ENCODE measurements at places on chromosomes 1 and 21.
A peak's percentile ranks its signal among the peaks of the same experiment; 100 is the strongest.

DNA sequence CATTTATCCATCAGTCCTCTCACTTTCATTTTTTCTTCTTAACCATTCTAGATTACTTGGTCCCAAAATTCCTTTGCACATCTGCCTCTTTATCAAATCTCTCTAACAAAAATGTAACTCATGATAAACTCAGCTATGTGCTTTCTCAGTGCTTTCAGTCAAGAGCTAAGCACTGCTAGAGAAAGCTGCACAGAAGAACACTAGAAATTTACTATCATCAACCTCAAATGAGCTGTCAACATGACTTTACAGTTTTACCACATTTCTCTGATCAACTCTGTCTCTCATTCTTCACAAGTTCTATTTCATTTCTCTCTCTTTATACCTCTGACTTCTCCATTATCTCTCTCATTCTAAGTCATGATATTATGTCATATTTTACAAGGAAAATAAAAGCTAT is 54.2 kb upstream of the PRKACB start:
- no peak for DNase-seq

- DNase-seq, result no peak
Observed at GRCh38 chr1:33685256-33685655, 178.6 kb upstream of the HMGB4 start.

- DNase-seq, result no peak
Observed at GRCh38 chr1:14659913-14660312, 61.4 kb downstream of the KAZN start.

DNA sequence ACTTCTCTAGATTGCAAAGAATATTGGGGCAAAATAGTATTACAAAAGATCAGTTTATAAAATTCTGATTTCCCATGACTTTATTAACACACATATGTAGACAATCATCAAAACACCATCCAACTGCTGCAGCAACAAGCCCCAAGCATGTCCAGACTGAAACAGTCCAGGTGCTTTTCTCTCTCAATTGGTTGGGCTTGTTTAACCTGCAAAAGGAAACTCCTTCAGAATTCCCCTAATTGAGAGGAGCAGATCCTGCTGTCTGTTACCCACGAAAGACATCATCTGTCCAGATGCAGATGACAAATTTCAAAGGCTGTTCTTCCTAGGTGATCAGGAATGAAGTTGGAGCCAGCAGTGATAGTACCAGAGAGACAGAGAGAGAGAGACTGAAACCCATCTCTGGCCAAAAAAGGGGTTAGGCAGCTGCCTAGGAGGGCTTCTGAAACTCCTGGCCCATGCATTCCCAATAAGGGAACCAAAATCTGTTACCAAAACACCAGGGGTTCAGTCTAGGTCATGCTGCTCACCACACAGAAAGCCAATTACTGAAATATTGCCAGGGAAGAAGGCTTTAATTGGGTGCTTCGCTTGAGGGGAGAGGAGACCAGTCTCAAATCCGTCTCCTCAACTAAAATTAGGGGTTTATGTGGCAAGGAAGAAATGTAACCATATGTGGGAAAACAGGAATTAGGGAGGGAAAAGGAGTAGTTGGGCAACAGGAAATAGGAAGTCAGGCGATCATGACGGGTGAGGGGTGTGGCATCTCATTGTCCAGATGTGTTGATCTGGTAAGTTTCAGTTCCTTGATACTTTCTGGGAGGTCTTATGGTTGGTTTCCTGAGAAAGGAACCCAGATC is 34.7 kb upstream of the RGL1 start:
- no peak for DNase-seq

- no peak for DNase-seq
Observed at GRCh38 chr1:216815260-216816131, 92.3 kb upstream of the ESRRG start.

DNA sequence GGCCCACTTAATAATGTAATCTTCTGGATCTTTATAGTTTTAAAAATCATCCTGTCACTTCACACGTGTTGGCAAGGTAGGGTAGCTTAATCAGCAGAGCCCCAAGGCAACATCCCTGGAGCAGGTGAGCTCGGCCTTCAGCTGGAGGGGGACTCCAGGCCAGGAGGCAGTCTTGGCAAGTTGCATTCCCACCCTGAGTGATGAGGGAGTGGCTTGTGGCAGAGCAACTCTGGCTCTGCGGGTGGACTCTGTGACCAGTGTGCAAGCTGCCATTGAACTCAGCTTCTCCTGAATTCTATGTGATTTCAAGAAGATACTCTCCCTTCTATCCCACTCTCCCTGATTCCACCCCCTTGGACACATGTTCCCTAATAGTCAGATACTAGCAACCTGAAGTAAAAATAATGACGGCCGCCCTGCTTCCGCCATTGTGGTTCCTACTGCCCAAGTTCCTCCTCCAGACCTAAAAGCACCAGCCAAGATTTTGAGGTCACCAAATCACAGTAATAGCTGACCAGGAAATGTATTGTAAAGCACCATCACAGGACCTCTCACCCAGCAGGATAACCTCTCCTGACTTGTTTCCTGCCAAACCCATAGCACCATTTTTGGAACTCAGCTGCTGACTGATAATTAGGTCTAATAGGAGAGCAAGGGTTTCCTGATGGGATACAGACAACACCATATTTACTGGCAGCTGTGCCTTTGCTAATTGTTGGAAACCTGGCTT is 11.5 kb upstream of the LYST start:
- no peak for DNase-seq

GRCh38 chr1:9009438-9010370 is 16.5 kb downstream of the SLC2A7 start:
- no peak for DNase-seq

GRCh38 chr1:150249936-150250335 is 7.6 kb upstream of the CA14 start:
- no peak for DNase-seq

GRCh38 chr1:118177998-118178397 is 7.0 kb downstream of the SPAG17 start:
- no peak for DNase-seq

GRCh38 chr1:117660271-117660965 is 54.6 kb downstream of the TENT5C start:
- DNase-seq, result peak; percentile 71

DNA sequence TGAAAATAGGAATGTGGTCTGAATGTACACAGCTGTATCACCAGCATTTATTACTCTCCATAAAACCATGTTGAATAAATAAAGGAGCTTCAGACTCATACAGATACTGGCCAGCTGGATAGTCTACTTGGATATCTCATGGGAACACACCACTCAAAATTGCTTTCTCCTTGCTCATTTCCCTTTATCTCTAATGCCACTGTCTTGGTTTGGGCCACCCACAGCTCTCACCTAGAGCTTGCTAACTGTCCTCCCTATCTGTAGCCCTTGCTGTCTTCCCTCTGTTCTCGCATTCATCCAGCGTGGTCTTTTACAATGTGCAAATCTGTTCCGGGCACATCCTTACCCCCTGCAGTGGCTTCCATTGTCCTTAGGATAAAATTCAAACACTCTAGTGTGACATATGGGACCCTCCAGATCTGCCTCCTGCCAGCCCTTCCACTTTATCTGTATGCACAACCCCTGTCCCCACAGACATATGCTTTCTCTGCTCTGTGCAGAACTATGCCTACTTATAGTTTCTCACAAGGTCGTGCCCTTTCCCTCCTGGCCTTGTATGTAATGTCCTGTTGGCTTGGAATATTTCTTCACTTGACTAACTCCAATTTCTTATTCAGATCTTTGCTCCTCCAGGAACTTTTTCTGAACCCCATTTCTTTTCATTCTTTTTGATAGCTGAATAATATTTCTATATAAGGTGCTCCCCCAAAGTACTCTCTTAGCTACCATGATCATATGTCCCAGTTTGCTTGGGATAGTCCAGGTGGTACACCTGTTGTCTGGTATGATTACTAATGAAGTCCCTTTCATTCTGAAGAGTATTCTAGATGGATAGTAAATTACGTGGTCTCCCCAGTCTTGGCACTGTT is 2.9 kb downstream of the FLVCR1 start:
- peak; percentile 26 for DNase-seq

- DNase-seq, result peak; percentile 9
Observed at GRCh38 chr1:51926171-51926812, 47.8 kb upstream of the NRDC start.

- no peak for DNase-seq
Observed at GRCh38 chr21:43340491-43341377, 86.2 kb downstream of the SIK1 start.

- DNase-seq, result no peak
Observed at GRCh38 chr1:113999799-114000198, 20.5 kb downstream of the OLFML3 start.

DNA sequence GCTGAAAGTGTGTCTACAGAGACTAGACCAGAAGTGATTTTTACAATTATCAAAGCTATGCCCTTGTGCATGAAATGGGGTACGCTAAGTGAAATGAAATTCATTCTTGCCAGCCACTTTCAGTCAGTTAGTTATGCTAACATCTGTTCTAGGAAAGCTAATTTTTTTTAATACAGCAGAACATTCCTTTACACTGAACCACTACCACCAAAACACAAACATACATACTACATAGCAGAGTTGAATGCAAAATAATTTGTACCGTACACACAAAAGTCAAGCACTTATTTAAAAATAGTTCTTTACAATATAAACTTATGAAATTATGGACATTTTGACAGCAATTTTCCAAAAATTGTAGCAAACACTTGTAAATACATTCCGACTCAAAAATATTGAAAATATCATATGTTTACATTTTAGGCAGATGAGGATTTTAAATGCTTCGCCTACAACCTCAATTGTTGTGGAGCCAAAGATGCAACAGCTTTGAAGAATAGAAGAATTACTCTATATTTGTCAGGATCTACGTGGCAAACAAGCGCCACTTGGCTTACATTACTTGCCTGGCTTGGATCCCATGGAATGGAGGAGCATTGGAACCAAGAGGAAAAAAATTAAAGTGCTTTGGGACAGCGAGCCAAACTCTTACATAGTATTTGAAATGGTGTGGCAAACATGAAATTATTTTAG is 30.6 kb downstream of the WLS start:
- DNase-seq, result no peak

- DNase-seq, result no peak
Observed at GRCh38 chr1:118931876-118932275, 56.3 kb downstream of the TBX15 start.

GRCh38 chr1:28190996-28191645 is 14.6 kb upstream of the PTAFR start:
- DNase-seq, result no peak

GRCh38 chr1:3717041-3717714 is 35.1 kb upstream of the CCDC27 start:
- no peak for DNase-seq

DNA sequence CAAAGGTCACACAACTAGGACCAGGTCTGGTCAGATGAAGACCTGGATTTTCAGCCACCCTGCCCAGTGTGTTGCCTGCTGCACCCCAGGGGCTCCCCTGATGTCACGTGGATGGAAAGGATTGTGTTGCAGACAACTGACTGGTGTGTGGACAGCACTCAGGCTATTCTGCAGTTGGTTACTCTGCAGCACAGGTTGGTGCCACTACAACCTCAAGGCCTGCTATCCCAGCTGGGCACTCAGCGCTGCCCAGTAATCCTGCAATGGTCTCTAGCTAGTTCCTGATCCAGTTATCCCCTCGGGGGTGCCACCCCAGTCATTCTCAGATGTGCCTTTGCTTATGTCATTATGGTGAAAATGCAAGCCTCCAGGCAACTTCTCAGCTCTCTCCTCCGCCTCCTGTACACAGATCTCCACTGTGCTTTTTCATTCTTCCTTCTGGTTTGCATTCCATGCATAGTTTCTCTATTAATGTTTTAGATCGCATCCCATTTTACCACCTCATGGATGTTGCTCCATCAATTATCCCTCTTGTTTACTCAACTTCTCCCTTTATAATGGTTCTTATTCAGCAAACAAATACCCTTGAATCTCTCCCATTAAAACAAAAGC is 503.2 kb upstream of the CAMK1G start:
- no peak for DNase-seq

- peak; percentile 39 for DNase-seq
Observed at GRCh38 chr21:25735646-25736597, 1.1 kb downstream of the GABPA start.

DNA sequence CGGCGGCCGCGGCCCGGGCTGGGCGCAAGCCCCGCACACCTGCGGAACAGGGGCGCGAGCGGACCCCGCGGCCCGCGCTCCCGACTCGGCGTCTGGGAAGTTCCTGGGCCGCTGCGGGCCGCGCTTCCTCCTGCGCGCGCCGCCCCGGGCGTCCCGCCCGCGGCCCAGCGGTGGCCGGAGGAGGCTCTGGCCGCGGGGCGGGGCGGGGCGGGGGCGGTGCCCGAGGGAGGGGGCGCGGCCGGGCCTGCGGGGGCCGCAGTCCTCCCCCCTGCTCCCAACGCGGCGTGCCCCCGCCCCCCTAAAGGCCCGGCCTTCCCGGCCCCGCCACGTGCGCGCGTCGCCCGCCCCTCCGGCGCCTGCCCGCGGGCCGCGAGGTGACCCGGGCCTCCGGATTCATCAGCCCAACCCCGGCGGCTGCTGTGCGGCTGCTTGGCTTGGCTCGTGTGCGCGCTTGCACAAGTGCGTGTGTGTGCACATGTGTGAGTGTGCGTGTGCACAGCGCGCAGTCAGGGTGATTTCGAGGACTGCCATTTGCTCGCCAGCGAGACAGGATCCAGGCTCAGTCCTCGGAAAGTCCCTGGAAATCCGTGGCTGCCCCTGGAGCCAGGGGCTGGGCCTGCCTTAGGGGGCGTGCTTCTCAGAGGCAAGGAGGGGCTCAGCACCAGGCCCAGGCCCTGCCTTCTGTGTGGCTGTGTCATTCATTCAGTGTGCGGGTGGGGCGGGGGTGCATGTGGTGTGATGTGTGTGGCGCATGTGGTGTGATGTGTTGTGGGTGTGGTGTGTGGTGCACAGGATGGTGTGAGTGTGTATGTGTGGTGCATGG is at the start of gene C2CD2:
Gene C2CD2, minus strand, starts transcription at position 188 of the 823 bp plus-strand sequence. CDS start 370 bp downstream, outside the sequence.
- DNase-seq, result no peak

DNA sequence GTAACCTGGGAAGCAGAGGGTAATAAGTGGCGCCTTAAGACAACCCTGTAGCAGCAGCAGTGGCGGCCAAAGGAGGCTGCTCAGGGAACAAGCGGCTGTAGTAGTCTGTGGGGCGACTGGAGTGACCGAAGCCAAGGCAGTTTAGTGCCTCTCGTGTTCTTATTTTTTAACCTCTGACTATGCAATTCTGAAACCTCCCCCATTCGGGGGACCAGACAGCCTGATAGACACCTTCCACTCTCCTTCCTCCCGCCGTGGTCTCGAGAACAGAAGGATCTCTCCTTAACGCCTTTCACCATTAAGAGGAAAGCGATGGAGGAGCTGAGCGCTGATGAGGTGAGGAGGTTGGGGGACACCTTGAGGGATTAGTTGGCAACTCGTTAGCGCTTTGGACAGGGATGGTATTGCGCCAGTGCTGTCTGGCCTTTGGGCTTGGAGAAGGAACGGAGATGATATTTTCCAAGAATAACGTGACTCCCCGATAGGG is 644 bp downstream of the UBE4B start:
- peak; percentile 79 for DNase-seq

- DNase-seq, result no peak
Observed at GRCh38 chr1:186178426-186179043, 196.5 kb downstream of the TPR start.

DNA sequence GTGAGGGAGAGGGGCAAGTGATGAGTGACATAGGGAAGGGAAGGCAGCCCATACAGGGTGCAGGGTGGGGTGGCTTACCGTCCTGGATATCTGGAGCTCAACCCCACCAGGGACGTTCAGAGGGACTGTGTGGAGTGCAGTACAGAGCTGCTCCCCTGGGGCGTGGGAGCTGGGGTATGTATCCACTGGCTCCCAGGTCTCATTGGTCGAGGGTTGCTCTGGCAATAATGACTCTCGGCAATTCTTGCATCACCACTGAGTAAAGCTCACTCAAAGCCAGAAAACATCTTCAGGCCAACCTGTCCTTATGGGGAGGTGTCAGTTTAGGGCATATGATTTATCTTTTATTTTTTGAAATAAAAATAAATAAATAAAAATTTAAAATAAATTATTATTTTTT is 43.2 kb upstream of the RUNX3 start:
- no peak for DNase-seq
